ENCODE measurements at places on chromosomes 2 and 18.

DNA sequence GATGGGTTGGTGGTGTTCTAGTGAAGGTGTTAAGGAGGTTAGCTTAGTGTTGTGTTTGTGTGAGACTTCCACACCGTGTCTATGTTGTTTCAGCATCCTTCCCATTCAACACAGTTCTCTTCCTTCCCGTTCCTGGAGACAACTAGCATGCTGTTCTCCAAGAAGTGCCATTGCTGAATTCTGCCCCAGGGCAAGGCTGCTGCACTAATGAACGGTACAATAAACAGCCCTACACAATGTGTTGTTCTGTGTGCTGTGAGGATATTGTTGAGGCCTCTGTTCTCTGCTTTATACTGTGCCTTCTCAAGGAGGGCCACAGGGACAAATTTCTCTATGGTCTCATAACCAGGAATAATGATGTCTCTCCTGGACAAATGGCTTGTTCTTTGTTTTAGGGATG lies 39.8 kb upstream of the ZEB2 start:
- no peak for DNase-seq

- DNase-seq, result peak; percentile 28
These were observed 70.8 kb downstream of the RAPGEF4 start for GRCh38 chr2:172806493-172806892.

DNA sequence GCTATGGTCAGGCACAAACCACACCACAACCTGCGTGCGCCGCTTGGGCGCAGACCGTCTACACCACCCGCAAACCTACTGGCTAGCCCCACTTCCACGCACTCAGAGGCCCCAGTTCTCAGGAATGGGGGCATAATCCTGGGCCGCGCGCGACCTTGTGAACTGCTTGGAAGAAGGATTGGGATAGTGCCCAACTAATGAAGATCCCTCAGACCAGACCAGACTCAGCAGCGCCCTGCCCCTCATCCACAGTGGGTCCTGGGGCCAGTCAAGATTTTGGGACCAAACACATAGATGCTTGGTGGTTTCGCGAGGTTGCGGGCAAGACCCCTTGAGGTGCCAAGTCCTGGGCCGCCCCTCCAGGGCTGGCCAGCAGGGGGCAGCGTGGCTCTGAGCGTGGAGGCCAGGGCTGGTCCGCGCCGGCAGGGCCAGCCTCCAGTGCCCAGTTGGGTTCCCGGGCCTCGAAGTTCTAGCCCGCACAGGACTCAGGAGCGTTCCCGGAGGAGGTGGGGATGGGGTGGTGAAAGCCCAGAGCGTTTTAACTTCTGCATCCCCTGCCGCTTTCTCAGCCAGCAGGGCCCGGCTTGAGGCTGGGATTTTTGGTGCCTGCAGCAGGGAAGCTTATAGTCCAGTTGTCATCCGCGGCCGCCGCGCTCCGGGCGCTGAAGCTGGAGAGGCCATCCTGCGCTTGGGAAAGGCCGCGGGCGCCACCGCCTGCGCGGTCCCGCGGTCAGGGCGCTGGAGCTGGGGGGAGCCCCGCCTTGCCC lies 8.3 kb downstream of the OSR1 start:
- DNase-seq, result peak; percentile 54

DNA sequence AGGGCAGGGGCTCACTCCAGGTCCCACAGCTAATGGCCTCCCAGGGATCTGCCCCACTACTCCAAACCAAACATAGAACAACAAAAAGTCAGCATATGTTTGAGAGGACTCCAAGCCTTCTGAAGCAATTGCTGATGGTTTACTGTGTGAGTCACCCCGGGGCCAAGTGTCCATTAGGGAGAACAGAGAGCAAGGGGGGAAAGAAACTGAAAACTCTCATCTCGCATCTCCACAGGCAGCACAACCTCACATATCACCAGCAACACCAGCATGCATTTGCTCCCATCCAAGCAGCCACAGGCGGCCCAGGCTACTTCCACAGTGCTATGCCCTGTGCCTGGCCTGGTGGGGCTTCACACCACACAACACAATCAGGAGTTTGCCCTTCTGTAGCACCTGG lies 39.1 kb downstream of the CYRIA start:
- DNase-seq, result no peak

DNA sequence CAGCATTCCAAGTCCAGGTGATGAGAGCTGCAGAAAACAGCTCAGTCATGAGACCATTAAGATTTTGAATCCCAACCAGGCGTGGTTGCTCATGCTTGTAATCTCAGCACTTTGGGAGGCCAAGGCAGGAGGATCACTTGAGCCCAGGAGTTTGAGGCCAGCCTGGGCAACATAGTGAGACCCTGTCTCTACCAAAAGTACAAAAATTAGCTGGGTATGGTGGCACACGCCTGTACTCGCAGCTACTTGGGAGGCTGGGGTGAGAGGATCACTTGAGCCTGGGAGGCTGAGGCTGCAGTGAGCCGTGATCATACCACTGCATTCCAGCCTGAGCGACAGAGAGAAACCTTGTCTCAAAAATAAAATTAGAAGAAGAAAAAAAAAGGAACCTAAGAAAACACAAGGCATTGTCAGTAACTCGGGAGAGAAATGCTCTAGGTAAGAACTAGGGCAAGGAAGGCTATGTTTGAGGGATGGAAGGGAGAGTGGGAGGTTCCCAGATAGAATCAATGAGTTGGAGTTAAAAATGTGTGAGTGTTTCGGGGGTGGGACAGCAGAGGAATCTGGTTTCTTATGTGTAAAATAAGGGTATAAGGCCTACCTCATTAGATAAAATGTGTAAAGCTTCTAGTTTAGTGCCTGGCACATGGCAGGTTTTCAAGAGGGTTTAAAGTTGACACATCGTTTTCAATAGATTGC lies 23.3 kb upstream of the MTA3 start:
- no peak for DNase-seq

DNA sequence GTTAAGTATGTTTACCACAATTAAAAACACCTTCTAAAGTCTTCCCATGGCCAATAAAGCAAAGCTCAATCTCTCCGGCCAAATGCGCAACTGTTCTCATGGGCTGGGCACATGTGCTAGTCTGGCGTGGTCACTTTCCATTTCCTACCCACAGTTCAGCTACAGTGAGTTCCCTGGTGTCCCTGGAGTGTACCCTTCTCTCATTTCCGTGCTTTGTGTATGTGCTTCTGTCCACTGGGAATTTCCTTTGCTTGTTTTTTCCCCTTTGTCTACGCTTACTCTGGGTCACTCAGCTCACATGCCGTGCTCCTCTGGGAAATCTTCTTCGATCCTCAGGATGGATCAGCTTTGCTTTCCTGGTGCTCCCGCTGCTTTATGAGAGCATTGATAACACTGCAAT lies 69.6 kb upstream of the GYPC start:
- DNase-seq, result no peak

GRCh38 chr2:46459694-46460093 lies 19.7 kb upstream of the TMEM247 start:
- DNase-seq, result no peak

- no peak for DNase-seq
These were observed 396.7 kb downstream of the CDH2 start for GRCh38 chr18:27780061-27780745.

DNA sequence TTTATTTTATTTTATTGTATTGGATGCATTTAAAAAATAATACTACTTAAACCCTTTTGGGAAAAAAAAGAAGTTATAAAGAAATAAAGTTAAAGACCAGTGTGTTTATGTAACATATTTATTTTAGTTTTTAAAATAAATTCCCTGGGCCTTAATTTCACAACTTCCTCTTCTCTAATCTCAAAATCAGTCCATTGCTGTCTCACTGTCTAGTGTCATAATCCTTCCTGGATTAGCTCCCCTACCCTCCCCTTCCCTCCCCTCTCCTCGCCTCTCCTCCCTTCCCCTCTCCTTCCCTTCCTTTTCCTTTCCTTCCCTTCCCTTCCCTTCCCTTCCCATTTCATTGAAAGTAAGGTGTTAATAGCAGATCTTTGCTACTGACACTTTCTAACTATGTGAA lies 40.3 kb upstream of the ZEB2 start:
- no peak for DNase-seq

DNA sequence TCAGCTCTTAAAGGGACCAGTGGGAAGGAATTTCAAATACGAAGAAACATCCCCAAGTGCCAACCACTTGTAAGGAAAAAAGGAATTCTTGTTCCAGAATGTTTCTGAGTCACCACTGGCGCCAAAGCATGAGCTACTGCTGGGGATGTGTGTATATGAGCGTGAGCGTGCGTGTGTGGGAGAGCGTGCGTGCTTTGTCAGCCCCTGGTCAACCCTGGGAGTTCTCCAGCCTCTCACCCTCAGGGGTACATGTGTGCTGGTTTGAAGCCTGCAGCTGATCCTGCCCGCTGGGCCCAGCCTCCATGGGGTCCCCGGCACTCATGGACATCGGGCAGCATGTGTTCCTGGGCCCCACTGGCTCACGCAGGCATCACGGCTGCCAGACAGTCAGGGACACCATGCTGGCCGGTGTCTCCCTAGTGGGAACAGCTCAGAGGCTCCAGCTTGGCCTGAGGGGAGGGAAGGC lies 17.1 kb downstream of the HS6ST1 start:
- DNase-seq, result no peak

DNA sequence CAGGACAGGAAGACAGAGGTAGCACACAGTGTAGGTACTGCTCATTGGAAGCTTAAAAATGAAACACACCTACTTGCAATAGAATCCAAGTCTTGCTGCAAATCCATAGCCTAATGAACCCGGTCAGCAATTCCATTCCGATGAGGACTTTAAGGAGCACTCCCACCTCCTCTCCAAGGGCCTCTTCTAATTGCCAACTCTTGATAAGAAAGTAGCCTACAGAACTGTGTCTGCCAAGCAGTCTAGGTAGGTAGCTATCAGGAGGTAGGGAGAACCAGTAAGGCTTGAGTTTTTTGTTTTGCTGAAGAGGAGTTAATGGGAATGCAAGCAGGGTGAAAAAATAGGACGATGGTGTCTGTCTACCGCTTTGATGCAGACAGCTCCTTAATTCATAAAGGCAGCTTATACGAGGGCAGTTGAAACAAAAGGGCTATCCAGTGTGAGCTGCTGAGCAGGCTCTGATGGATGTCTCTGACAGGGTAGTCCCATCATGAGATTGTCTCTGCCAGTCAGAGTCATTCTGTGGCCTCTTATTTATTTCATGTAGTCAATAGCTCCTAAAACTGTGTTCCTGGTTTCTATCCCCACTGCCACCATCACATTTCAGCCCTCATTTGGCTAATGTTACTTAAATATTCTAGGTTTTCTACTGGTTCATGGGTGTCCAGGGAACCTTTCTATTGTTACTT lies 155.6 kb upstream of the DNMT3A start:
- no peak for DNase-seq

DNA sequence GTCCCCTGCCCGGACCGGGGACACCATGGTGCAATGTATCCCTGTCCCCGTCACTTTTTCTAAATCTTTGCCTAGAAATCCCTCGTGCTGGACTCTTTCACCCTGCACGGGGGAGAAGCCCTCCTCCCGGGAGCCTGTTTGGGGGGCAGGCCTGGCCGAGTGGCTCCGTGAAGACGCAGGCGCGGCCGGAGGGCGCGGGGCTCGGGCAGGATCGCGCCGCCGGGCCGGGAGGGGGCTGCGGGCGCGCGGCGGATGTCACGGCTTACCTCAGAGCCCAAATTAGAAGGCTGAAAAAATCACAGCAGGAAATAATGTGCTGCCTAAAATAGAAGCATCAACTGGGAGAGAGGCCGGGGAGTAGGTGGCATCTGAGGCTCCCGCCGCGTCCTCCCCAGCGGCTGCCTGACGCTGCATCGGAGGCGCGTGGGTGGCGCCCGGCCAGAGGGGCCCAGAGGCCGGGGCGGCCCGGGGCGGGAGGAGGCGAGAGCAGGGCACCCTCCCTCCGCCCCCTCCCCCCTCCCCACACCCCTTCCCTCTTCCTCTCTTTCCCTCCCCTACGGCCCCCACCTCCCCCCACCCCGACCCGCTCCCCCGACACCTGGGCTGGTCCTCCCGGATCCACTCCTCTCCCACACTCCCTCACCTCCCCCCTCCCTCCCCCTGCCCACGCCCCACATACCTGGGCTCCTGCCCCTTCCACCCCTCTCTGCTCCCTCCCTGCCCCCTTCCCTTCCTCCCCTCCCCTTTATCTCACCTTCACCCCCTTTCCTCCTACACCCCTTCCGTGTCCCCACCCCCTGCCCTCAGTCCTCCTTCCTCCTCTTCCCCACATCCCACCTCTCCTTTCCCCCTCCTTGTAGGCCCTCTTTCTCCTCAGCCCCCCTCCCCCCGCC lies 51.9 kb downstream of the SLC4A1AP start:
- peak; percentile 53 for DNase-seq

DNA sequence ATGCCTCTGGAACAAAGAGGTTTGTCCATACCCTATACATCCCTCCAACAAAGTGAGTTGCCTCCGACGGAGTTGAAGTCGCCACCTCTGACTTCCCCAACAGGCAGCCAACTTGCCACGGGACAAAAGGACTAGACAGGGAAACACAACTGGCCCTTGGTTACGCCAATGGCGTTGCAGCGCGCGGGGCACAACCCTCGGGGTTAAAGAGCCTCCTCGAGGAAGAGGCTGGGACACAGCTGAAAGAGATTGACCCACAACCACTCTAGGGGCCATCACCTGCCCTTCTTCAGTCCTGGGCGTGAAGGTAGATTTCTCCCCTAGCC lies 545 bp downstream of the GTF3C2 start:
- no peak for DNase-seq

- DNase-seq, result peak; percentile 49
These were observed 98.2 kb upstream of the HNMT start for GRCh38 chr2:137865954-137866540.

- no peak for DNase-seq
These were observed 13.9 kb downstream of the PSMD14 start for GRCh38 chr2:161321944-161322648.

DNA sequence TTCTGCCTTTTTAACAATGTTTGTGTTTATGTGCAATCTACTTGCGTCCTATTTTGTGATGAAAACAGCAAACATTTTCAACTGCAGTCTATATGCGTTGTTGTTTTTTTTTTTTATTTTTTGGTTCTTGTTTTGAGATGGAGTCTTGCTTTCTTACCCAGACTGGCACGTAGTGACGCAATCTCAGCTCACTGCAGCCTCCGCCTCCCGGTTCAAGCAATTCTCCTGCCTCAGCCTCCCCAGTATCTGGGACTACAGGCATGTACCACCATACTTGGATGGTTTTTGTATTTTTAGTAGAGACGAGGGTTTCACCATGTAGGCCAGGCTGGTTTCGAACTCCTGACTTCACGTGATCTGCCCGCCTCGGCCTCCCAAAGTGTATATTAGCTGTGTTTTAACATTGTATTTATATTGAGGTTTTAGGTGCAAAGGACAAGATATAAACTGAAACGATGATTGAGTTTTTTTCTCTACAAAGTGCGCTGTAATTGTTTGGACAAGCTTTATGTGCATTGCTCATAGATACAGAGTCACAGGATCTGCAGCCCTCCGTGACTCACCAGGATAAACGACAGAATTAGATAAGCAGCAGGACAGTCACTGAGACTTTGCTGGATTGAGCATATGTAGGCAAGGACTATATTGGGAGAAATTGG lies 17.4 kb downstream of the CDH7 start:
- no peak for DNase-seq
